A172 (cell line): ENCODE measurements at places on chromosomes 5 and 9.
A peak's percentile ranks its signal among the peaks of the same experiment; 100 is the strongest.

DNA sequence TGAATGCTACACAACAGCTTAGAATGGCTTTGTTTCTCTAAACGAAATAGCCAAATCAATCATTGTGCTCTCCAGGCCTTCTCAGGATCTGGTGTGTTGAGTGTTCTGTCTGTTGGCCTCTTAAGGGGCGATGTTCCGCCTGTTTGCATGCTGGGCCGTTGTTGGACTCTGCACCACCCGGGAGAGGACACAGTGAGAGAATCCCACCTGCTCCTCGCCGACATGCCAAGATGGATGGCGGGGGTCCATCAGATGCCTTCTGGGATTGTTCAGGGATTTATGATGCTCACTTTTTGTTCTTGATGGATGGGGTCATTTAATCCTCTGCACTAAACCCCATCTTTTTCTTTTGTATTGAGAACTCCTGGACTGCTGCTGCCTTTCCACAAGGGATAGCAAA, 159.9 kb downstream of the NTRK2 start:
- no peak for DNase-seq

GRCh38 chr5:133398646-133399101, 213.7 kb downstream of the FSTL4 start:
- no peak for DNase-seq

DNA sequence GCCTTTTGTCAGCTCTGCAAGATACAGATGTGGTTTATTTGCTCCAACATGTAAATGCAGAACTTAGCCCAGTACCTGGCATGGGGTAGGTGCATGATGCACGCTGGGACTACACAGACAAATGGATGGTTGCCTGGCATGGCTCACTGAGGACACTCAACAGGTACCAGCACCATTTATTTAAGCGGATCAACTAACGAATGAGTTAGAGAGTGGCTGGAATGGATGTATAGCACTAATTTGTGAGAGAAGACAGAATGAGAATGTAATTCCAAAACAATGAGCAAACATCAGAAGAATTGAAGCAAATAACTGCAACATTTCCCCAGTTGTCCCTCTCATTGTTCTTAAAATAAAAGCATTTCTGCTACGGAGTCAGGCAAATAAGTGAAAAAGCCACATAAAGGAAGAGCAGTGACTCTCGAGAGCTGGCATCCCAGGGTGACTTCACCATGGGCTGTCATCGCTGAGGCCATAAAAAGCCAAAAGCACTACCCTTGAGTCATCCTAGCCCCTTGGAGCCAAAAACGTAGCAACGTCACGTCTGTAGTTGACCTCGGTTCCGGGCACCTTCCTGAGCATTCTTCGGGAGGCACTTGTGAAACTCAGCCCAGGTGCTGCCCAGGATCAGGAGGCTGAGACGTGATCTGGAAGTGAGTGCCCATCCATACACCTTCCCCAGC, 290.3 kb downstream of the NSG2 start:
- DNase-seq, result peak; percentile 93

- no peak for DNase-seq
Observed at GRCh38 chr9:76690973-76691370, 73.3 kb upstream of the PCA3 start.

DNA sequence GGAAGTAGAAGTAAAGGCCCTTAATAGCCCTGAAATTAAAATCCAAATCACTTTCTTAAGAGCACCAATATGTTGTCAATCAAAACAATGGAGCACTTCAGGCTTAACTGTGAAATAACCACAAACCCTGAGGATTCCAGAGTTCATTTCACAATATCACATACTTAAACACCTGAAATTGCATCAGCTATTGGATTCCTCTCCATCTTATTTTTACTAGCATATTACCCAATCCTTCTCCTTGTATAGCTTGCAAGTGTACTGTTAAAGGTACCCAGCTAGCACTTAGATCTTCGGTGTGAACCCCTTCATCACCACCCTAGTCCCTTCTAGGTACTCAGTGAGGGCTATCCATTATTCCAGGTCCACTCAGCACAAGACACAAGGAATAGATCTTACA, 287.3 kb downstream of the EFNA5 start:
- DNase-seq, result no peak

GRCh38 chr5:162068412-162068811, 839 bp downstream of the GABRG2 start:
- DNase-seq, result peak; percentile 37

GRCh38 chr5:102654559-102655349, 100.4 kb upstream of the PAM start:
- no peak for DNase-seq

GRCh38 chr5:171570244-171570825, 150.9 kb downstream of the FGF18 start:
- DNase-seq, result no peak

DNA sequence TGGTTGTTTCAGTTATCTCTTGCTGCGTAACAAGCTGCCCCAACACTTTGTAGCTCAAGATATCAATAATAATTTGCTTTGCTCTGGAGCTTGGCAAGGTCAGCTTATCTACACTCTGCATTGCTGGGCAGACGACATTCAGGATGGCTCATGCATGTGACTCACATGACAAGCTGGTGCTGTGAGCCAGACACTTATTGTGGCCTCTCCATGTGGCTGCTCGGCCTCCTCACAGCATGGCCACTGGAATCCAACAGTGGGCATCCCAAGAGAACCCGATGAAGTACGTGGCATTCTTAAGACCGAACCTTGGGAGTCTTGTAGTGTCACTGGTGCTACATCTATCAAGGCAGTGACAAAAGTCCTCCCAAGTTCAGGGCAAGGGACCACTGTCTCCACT, 94.2 kb upstream of the MVB12B start:
- no peak for DNase-seq

GRCh38 chr5:176388003-176388443, 375 bp downstream of the NOP16 start:
- peak; percentile 25 for DNase-seq

- DNase-seq, result no peak
Observed at GRCh38 chr5:92769978-92770377, 811.0 kb downstream of the NR2F1-AS1 start.

DNA sequence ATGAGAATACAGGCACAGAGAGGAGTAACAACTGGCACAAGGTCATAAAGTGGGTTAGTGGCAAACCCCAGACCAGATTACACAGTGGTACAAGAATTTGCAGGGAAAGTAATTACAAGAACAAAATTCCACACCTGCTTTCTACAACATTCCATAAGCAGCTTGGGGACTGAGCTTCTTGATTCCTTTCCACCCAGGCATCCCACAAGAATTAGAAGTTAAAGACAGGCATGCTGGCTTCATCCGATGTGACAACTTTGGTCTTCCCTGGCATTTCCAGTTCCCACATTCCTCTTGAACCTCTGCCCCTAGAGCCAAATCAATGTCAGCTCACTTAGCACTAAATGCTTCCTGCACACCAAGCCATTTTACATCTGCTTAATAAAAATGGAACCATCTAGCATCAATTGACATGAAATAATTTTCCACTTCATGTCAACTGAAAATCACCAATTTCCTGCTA, 435.8 kb upstream of the PAPPA start:
- DNase-seq, result peak; percentile 89

GRCh38 chr5:108334225-108334624, 47.7 kb downstream of the FBXL17 start:
- DNase-seq, result no peak

DNA sequence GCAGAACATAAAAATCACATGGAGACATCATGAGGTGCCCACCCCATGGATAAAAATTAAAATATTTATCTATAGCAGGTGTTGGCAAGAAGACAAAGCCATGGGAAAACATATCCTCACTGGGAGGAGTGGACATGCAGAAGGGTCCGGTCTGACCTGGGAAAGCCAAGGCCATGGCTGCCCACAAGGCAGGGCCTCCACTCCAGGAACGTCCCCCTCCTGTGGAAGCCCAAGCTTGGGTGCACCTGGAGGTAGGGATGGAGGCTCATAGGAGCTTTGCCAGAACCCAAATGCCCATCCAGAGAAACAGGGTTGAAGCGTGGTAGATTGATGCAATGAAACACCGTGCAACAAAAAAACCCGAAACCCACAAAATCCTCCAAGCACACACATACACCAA, 81.4 kb upstream of the COL5A1 start:
- DNase-seq, result no peak

GRCh38 chr9:95574176-95574575, 57.4 kb upstream of the PTCH1 start:
- DNase-seq, result no peak

- no peak for DNase-seq
Observed at GRCh38 chr9:75653335-75653734, 237.1 kb upstream of the PCSK5 start.

DNA sequence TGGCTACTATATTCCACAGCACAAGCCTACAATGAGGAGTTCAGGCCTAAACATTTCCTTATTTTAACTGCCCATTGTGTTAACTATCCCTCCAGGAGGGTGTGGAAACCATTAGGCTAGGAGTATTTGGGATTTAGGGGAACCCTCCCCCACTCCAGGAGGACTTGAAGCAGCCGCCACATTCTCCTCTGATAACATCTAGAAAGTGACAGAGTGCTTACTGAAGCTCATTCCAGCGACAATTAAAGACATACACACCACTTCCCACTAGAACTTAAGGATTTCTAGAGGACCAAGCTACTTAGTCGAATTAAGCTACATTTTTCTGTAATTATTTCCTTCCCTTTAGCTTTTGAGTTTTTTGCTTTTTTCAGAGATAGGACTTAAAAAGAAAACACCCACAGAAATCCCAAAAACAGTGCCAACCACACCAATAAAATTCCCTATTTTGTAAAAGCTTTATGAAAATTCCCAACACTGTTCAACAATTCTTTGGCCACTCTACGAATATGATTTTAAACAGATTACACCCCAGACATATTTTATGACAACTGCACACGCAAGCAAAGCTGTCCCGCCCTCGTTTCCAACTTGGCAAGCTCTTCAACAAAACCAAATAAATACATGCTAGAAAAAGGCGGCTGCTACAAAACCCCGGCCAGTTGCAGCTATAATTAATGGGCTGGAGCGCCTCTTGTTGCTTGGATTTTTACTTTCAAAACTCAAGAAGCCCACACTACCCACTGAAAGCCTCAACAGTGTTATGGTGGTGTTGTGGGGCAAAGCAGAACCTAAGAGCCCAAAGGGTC, 4.5 kb downstream of the ROR2 start:
- DNase-seq, result no peak

- no peak for DNase-seq
Observed at GRCh38 chr9:64128572-64128971, 1156.4 kb downstream of the FOXD4L5 start.

GRCh38 chr9:127448112-127448805, 2.9 kb downstream of the RPL12 start:
- no peak for DNase-seq

GRCh38 chr5:82594097-82594496, 315.9 kb upstream of the RPS23 start:
- no peak for DNase-seq

DNA sequence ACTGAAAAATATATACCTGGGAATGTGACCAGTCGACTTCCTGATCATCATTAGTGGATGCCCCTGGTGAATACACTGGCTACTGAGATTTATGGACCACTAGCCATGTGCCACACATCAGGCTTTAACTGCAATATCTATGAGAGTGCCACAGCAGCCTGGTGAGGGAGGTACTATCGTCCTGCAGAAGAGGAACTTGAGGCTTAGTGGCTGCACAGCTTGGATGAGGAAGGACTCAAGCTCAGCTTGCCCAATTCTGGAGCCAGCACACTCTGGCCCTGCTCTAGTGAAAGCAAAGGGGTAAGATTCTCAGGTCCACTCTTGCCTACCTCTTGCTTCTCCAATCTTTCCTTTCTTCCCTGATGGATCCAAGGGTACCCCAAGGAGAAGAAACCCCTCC, 129.3 kb downstream of the ENTREP1 start:
- no peak for DNase-seq

- DNase-seq, result no peak
Observed at GRCh38 chr9:37999588-38000189, 69.3 kb downstream of the SHB start.

DNA sequence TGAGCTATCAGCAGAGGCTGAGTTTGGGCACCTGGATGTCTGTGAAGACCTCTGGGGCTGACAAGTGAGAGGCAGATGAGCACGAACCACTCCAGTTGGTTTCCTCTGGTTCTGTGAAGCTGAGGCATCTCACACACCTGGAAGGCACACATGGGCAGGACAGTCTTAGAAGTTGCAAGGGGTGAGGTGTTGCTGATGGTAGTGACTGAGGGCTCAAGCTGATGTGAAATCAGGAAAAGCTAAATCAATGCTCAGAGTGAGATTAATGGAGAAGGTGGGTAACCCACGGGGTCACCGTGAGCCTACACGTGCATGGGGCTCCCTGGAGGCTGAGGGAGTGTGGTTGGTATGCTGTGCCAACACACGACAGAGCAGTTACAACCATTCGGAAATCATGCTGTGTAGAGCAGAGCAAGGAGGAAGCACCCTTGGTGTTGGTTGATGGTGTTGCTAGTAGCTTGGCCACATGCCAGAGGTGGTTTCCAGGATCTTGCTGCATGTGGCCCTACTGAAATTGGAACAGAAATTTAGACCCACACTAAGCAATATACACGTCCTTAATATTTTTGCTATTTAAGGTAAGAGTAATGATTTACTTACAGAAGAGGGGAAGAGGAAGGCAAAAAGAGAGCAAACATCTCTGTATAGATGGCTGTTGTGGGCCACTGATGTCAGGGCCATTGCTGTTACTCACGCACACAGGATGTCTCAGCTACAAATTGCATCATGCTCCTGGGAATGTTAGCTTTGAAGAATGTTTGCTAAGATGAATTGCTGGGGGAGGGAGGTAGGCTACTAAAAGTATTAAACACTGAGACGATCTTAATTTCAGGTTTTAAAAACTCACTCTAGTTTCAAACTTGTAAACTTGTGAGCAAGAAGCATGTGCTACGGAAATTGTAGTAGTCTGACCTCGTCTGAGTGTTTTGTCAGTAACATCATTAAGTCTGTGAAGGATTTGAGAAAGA, 170.5 kb downstream of the ARHGEF28 start:
- peak; percentile 93 for DNase-seq

GRCh38 chr5:137092831-137093230, 406.3 kb downstream of the SPOCK1 start:
- DNase-seq, result no peak

- DNase-seq, result no peak
Observed at GRCh38 chr5:10220248-10220647, 29.4 kb downstream of the ATPSCKMT start.

DNA sequence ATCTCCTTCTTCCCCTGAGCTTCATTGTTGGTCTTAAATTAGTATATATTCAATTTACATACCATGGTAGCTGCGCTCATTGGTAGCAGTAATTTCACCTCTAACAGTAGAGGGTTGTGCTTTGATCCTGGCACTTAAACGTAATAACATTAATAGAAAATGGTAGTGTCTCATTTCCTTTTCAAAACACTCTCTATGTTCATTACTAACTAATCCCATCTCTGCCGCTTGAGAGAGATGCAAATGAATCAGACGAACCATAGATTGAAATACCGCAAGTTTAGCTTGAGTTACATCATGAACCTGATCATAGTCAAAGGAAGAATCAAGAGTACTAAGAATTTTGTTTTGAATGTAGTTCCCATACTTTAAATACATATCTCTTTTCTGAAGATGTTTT, 2.2 kb downstream of the THBS4 start:
- no peak for DNase-seq

GRCh38 chr5:35852084-35852734, 4.5 kb upstream of the IL7R start:
- DNase-seq, result peak; percentile 88
